ENCODE measurements at places on chromosomes 1 and 21.

GRCh38 chr1:26862781-26863684 lies at the start of gene SFN:
SFN (plus strand) TSS chr1:26863149; CDS start chr1:26863213, 64 bp downstream.
- no peak for DNase-seq

DNA sequence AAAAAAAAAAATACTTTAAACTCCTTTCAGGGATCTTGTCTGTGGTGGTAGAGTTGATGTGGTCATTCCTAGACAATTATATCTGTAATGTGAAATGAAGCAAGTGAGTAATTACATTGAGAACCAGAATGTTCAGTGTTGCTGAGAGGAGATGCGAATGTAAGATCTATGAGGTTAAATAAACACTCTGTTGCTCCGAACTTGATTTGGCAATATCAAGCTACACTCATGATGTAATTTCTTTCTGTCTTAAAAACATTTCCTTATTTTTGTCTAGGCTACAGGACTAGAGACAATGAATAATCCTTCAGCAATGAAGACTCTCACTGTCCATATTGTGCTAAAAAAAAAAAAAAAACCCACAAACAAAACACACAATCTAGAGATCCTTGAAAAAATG lies 63.1 kb upstream of the IGSF5 start:
- DNase-seq = peak; percentile 99

GRCh38 chr1:225458222-225458631 lies 30.4 kb upstream of the LBR start:
- peak; percentile 75 for DNase-seq

DNA sequence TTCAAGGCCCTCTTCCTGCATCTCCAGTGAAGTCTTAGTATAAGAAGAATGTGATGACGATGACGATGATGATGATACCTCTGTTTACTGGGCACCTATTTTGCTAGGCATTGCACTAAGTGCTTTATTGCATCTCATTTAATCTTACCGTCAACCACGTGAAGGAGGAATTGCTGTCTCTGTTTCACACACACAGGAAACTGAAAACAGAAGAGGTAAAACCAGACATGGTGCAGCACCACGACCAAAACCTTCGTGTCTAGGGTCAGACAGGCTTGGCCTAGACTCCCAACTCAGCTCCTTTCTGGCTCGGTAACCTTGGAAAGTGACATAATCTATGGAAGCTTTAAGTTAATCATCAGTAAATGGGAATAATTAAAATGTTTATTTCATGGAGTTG lies 20.7 kb upstream of the KCNA2 start:
- DNase-seq = no peak

GRCh38 chr1:228063251-228064191 lies 19.0 kb upstream of the ARF1 start:
- DNase-seq = no peak

GRCh38 chr1:216054600-216054999 lies 368.6 kb downstream of the USH2A start:
- no peak for DNase-seq

DNA sequence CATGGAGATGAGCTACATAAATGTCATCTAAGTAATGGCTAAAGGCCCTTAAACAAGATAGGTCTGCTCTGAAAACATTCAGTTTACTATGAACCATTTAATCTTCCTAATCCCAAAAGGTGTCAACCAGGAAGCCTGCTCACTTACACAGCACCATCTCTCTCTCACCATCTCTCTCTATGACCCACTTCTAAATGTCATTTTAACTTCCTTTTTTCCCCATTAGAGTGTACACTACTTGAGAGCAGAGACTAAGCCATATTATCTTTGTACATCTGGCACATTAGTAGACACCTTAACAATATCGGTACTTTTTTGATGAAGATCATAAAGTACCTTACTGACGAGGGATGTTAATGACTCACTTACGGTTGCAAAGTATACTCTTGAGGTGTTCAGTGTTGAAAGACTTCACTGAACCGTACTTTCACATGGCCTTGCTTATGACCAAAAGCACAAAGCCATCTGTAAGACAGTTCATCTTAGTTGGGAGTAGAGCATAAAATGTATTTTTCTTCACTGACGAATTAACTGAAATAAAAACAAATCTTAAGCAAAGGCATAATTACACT lies 25.4 kb downstream of the FBXO42 start:
- no peak for DNase-seq

DNA sequence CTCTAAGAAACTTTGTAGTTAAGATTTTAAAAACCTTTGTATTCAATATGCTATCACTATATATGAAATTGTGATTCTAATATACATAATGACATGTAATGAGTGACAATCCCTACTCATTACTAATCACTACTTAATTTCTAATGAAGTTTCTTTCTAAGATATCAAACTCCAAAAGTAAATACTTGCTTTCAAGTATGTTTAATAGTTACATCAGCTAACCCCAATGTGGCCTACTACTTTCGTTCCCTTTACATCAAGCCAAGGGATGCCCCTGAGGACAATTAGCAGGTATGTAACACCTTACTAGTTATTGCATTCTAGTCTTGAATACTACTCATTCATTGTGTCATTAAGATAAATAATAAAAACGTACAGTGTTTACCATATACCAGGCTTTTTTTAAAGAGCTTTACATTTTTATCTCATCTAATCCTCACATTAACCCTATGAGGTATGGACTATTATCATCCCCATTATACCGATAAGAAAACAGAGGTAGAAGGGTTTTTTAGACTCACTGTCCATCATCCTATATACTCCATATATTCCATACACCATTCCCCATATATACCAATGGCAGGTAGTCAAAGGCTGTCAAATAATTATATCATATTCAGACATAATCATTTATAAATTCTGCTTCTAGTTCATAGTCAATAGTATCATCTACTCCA lies 4.2 kb downstream of the PPP1R15B start:
- no peak for DNase-seq

DNA sequence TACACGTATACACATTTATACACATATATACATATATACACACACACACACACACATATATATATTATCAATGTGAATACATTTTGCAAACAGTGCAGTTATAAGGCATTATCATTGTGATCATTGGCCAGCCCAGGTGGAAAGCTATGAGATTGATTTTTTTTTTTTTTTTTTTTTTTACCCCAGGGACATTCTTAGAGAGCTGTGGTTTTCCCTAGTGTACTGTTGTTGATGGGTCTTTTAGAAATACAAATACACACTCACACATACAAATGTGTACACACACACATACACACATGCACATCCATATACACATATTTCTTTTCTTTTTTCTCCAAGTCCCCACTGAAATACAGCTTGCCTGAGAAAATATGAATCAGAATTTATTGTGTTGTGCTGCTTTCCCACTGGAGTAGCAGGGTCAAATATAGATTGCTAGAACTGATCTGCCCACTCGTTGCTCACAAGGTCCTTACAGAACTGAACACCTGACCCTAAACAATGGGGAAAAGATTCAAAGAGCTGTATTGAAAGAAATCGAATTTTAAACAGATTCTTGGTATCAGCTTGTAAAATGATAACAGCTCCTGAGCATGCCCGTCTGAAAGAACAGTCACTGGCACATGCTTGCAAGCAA lies 325.6 kb downstream of the OMA1 start:
- no peak for DNase-seq

DNA sequence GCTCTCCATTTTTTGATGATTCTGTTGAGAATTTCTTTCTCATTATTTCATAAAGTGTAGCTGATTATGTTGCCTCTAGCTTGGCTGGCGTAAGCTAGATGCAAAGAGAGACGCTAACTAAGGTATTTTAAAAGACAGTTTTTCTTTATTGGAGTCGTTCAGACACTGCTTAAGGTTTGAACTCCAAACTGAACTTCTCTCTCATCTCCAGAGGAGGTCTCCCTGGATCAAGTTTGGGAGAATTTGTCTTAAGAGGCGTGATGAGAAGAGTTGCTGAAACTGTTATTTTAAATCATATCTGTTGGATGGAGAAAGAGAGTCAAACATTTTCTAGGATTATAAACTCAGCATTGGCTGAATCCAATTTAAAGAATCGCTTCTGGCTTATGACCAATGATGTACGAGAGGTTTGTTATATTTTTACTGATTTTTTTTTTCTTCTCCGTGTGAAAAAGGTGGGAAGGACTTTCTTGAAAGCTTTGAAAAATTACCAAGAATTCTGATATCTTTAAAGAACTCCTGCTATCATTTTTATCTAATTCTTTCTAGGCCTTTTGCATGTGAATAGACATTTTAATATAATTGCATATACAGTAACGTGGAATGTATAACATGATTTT lies 34.0 kb downstream of the MAP3K7CL start:
- DNase-seq = peak; percentile 83

DNA sequence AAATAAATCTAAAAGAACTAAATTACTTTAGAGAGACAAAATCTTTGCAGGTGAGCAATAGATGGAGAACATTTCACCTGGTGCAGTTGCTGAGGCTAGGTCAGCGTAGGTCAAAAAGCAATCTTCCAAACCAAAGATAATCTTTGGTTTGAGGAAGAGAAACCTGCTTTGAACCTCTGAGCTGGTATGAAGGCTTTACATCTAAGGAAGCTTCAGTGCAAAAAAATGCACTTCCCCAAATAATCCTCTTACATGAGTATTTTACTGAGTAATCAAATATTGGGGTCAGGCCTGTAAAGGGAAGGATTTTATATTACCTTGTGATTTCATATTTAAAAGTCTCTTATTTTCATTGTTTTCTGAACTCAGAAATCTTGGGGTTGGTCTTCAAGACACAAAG lies 223.6 kb downstream of the SRGAP2C start:
- no peak for DNase-seq

DNA sequence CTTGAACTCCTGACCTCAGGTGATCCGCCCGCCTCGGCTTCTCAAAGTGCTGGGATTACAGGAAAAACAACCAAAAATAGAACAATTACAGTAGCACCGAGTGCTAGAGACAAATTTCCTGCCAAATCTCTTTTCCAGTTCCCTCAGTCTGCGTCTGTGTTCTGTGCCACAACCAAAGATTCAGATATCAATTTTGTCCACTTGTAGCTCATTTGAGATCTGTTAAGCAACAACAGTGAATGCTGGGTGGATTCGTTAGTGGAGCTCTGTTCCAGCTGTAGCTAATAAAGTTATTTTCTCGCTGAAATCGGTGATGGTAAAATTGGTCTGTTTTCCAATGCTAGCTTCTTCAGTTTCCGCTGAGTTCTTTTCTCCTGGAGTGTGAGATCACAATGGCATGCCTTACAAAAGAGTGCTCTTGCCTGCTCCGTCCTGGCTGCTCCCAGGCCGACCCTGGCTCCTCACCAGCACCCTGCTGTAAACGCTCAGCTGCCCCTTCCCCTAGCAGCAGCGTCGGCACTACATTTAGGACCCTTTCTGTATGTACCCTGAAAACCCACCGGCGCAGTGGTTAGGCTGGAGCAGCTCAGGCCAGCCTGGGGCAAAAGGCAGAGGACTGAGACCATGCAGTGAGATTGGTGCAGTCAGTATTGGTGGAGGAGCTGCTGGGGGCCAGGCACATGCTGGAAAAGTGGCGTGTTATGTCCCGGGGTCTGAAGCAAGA lies 395.4 kb downstream of the KIF26B start:
- DNase-seq = no peak
